ENCODE measurements at places on chromosomes 2 and 18.
A peak's percentile ranks its signal among the peaks of the same experiment; 100 is the strongest.

DNA sequence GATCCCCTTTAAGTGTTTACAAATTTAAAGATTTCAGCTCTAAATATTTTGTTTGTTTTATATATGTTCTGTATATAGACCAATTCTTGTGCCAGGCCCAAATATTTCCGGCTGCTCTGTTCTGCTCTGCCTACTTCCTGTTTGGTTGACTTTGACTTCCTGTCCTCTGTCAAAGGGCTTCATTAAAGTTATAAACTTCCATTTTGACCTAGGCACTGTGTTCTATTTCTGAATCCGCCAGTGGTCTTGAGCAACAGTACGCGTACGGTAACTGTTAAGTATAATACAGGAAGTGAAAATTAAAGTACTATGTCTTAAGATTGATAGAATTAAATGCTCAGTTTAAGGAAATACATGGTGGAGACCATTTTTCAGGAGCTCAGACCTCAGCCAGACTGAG lies 13.5 kb upstream of the REL start:
- DNase-seq: no peak

- DNase-seq: no peak
Measured at GRCh38 chr2:70181363-70181956, 9.4 kb downstream of the C2orf42 start.

DNA sequence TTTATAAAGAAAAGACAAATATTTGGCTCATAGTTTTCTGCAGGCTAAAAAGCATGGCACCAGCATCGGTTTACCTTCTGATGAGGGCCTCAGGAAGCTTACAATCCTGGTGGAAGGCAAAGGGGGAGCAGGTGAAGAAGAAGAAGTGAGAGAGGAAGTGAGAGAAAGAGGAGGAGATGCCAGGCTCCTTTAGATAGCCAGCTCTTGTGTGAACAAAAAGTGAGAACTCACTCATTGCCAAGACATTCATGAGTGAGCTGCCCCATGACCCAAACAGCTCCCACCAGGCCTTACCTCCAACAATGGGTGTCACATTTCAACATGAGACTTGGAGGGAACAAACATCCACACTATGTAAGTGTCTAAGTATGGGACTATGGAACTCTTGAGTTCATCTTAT lies 14.3 kb downstream of the CCDC150 start:
- no peak for DNase-seq

DNA sequence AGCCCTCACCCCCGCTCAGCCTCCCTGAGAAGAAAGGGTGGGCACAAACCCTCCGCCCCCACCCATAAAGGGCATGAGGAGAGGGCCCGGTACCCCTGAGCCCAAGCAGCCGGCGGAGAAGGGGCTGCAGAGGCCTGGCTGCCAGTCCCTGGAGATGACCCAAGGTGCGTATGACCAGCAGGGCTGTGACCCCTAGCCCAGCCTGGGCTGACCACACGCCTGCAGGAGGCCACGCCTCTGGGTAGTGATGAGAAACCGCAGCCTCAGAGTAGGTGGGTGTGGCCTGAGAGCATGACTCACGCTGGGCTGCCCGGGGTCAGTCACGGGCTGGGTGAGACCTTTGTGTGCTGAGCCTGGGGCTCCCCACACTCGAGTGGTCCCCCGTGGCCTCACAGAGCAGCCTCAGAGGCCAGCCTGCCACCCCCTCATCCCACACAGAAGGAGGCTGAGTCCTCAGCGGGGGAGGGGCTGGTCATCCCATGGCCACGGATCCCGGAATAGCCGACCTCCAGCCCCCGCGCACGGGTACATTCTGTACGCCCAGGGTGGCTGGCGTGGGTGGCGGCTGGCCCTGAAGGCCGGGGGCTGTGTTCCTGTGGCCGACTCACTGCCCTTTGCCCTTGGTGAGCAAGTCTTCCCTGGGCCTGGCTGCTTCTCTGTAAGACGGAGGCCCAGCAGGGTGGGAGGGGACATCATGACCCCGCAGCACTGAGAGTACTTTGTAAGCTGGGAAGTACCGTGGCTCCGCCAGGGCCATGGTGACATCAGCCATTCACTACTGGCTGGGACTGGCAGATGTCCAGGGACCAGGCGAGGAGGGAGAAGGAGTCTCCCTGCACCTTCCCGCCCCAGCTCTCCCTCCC lies 110.8 kb upstream of the OTOS start:
- no peak for DNase-seq

- DNase-seq: no peak
Measured at GRCh38 chr2:164975891-164976290, 20.6 kb upstream of the SLC38A11 start.

GRCh38 chr2:191171708-191172355 lies 21.0 kb upstream of the STAT4 start:
- DNase-seq: no peak

DNA sequence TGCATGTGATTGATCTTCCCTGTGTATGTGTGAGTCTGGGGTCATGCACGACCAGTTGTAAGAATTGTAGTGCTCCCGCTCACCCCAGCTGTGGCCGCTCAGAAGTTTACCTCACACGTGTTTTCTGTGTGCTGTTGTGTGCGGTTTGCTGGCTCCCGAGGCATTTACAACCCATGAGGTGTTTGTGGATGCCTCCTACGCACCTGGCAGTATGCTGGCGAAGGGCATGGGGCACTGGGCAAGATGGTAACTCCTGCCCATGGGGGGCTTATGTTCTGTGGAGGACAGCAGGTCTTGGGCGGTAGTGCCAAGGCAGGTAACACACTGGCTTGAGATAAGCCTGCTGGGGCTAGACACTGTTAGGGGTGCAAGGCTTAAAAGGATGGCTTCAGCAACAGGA lies 102.6 kb upstream of the HS6ST1 start:
- peak; percentile 10 for DNase-seq

DNA sequence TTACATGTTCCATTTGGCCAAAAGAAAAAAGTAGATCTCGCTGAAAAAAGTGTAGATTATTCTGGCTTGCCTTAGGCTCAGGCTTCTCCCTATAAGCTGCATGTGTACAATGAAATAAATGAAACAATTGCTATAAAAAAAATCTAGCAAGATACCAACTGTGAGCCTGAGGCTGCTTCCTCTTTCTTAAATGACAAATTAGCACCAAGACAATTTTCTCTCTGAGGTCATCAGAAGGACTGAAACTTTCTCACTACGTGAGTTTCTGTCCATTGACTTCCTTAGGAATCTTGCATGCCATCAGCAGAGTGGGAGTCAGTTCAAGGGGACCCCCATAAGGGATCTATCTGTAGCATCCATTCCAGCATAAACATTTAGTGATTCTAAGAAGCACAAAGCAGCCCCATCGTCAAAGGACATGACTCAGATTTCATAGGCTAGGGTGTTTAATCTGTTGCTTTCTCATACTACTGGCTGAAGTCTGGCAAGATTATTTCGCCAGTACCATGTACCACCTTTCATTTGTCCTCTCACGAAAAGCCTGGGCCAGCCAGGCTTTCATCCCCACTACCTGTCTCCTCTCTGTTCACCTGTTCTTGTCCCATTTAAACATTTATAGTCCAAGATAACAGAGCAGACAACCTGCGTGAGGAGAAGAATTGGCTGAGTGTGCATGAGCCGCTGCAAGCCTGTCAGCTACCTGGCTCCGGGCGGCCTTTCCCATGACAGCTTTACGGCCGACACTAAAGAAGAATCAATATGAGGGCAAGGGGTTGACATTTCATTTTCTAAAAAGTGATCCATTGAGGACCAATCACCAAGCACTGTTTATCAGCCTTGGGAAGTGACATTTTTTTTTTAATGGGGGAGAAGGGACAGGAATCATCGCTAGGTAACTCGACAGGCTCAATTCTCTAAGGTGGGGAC lies 120.0 kb downstream of the EPHA4 start:
- no peak for DNase-seq

- DNase-seq: no peak
Measured at GRCh38 chr2:37669446-37669845, 2.0 kb downstream of the CDC42EP3 start.

Measured in 8988T (cell line).